HL-60 (cell line): ENCODE measurements at places on chromosomes 1 and 21.

DNA sequence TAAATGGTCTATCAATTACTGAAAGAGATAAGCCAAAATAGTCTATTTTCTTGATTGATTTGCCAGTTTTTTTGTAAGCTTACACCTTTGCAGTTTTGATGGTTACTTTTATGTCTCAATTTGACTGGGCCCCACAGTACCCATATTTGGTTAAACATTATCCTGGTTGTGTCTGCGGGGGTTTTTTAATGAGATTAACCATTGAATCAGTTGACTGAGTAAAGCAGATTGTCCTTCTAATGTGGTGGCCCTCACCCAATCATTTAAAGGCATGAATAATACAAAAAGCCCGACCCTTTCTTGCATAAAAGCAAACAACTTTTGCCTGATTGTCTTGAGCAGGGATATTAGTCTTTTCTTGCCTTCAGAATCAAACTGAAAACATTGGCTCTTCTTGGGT is 650.0 kb upstream of the RGS18 start:
- no peak for DNase-seq

DNA sequence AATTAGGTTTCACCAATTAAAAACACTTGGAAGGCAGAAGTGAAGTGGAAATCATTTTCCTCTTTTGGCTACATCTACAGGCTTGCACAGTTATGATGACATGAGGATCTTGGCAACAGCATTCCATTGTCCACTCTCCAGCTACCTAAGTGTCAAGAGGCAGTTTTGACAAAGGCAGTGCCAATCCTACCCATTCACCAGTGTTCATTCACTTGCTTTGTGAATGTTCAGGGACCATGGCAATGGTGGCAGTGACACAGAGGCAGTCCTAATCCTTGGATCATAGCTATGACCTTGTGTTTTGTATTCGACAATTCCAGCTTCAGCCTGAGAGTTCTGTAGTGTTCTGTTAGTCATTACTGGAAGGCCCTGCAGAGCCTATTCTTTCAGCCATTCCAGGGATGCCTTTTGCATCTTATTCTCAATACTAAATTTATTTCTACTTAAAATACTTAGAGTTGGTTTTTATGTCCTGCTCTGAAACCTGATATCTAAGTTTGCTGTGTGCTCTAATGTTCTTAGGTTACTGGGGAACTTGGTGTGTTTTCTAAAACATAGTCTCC is 36.7 kb downstream of the CRB1 start:
- no peak for DNase-seq

DNA sequence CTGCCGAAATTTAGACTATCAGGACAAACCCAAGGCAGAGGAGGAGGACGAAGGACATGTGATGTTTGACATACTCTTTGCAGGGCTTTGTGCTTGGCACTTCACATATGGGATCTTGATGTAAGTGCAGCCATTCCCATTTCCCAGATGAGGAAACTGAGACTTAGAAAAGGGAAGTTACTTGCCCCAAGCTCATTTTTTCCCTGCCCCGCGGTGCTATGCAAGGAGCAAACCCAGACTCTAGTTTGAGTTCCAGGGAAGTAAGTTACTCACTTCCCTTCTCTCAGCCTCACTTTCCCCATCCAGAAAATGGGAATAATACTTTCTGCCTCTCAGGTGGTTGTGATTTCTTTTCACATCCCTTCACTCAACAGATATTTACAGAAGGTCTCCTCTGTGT is 4.5 kb upstream of the FOXO6 start:
- DNase-seq: no peak

- DNase-seq: no peak
Observed at GRCh38 chr1:225617479-225617878, 35.4 kb downstream of the ENAH start.

- DNase-seq: peak; percentile 35
Observed at GRCh38 chr1:156482276-156482675, 18.3 kb downstream of the MEF2D start.

GRCh38 chr21:27817074-27817473 is 850.2 kb upstream of the ADAMTS5 start:
- DNase-seq: no peak

GRCh38 chr1:2230781-2231531 is 2.8 kb downstream of the SKI start:
- DNase-seq: no peak

DNA sequence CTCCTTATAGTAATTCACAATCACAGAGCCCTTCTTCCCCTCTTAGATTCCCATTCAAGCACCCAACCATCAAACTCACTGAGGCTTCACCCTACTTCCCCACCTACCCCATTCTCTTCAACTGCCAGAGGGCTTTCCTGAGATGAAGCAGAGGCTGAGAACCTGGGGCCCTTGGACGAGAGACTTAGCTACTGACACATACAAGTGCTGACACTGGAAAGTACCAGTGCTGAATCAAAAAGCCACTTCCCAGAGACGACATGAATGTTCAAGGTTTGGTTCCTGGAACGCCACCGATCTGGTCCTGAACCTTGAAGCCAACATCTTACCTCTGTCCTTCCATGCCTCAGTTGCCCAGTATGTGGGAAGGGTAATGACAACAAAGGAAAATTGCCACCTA is 16.6 kb upstream of the RAP1A start:
- DNase-seq: no peak

- DNase-seq: peak; percentile 23
Observed at GRCh38 chr1:239858057-239858456, 233.6 kb upstream of the FMN2 start.

GRCh38 chr1:71118086-71118485 is 37.3 kb upstream of the ZRANB2 start:
- DNase-seq: no peak

GRCh38 chr1:228381356-228381755 is 25.3 kb downstream of the TRIM11 start:
- no peak for DNase-seq
